SK-N-MC (cell line): ENCODE measurements at places on chromosomes 2 and 18.

GRCh38 chr2:137924019-137924418, 40.3 kb upstream of the HNMT start:
- DNase-seq = no peak

DNA sequence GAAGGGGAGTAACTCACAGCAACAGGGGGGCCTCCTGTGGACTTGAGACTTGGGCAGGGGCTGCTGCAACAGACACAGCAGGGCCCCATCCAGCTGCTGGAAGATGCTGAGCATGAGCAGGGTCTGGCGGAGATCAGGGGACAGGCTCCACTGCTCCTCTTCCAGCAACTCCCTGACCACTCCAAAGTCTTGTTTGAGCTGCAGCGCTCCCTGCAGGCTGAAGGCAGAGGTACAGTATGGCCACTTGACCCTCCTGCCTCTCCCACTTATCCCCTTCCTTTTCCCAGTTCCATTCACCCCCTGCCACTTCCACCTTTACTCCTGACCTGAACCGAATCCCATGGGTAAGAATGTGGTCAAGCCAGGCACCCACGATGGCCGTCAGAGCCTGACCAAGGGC, 2.4 kb upstream of the MRPL53 start:
- no peak for DNase-seq

DNA sequence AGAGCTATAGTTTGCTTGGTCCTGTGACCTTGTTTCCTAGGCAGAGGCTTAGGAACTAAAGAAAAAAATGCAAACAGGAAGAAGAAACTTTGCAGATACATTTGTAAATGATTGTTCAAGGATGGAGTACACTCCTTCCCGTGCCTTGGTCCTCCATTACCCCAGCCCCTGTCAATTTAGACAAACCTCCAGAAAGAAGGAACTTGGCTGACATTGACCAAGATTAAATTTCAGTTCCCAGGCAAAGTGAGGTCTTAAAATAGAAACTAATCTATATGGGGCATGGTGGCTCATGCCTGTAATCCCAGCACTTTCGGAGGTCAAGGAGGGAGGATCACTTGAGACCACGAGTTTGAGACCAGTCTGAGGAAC, 179.9 kb upstream of the FN1 start:
- no peak for DNase-seq

DNA sequence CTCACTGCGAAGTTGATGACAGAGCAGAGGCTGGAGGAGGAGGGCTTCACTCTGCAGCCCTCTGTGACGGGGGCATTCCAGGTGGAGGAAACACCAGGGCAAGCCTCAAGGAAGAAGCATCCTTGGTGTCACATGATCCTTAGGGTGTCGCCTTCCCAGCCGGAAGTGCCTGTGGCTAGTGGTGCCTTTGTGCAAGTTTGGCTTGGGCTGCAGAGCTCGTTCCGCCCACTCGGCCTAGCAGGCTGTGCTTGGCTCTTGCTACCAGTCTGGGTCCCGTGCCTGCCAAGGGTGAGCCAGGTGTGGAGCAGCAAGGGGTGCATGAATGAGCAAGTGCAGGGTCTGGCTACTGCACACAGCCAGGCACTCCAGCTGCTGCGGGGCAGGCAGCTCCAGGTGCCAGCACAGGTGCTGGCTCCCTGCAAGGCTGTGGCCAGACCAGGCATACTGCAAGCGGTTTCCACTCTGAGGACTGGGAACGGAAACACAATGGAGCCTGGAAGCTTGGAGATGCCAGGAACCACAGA, 325.3 kb upstream of the SMIM21 start:
- DNase-seq = no peak

GRCh38 chr2:172334988-172335387, 92.4 kb upstream of the ITGA6 start:
- no peak for DNase-seq

GRCh38 chr2:45968946-45969584, 317.6 kb downstream of the PRKCE start:
- no peak for DNase-seq

- no peak for DNase-seq
These were observed at the start of gene EMX1 for GRCh38 chr2:72917138-72917876. EMX1 (plus strand) TSS chr2:72917519; CDS start chr2:72917853, 334 bp downstream.

- DNase-seq = no peak
These were observed 13.9 kb downstream of the PCARE start for GRCh38 chr2:29060441-29060840.

DNA sequence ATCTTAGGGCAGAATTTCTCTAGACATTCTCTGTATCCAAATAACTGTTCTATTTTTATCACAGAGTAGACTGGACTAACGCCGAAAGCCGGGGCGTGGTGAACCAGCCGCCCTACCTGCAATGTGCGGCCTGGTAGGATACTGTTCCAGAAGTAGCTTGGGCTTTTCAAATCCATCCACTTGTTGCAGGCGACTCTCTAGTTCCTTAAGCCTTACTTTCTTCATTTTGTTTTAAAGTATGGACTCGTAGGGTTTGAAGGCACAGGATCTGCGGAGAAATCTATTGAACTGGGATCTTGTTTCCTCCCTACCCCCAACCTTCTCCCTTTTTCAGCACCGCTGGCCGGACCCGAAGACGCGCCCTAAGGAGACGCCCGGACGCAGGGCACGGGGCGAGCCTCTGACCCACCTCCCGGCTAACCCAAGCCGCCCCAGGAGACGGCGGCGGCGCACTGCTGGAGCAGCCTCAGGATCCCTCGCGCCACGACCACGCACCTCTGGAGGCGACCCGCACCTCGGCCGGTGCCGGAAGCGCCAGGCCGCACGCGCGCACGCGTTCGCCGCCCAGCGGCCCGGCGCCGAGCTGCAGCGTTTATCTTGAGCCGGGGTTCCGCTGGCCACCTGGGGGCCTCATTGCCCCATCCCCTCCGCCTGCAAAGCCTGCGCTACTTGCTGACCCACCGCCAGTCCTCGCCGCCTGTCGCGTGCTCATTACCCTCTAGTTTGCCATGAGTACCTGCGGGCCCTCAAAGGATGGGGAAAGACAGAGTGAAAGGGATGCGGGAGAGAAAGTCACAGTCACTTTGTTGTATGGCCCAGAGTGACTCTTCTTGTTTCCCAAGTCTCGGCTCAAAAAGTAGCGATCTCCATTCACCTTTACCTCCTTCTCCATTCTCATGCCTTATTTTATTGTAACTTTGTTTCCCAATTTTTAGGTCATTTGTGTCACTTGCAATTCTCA, at the start of gene METTL5:
Gene METTL5, minus strand, starts transcription at position 533 of the 961 bp plus-strand sequence. Its CDS starts 308 bp downstream, at position 225.
- DNase-seq = no peak

- no peak for DNase-seq
These were observed 56.7 kb upstream of the ZNF236 start for GRCh38 chr18:76765649-76766048.

DNA sequence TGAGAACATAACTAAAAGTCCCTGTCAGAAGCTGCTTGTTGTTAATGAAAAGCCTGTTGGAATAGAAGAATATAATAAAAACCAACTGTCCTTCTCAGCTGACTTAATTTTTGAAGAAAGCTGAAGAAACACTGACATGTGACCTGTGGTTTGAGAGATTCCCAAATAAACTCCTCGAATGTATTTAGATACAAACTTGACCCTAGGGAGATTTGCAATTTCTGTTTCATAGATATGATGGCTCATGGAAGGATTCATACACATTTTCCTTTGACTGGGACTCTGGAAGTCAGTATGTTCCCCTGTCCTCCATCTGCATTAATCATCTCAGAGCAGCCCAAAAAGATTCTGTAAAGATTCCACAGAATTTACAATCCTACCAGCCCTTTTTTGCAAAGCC, 195.1 kb downstream of the TMEM247 start:
- DNase-seq = no peak

GRCh38 chr2:224377751-224378700, 23.9 kb downstream of the FAM124B start:
- DNase-seq = no peak

GRCh38 chr2:99150706-99151105, 4.0 kb downstream of the TSGA10 start:
- DNase-seq = no peak

- no peak for DNase-seq
These were observed 1.1 kb upstream of the ASAP2 start for GRCh38 chr2:9205486-9205885.
